ENCODE measurements at places on chromosomes 1 and 21.

DNA sequence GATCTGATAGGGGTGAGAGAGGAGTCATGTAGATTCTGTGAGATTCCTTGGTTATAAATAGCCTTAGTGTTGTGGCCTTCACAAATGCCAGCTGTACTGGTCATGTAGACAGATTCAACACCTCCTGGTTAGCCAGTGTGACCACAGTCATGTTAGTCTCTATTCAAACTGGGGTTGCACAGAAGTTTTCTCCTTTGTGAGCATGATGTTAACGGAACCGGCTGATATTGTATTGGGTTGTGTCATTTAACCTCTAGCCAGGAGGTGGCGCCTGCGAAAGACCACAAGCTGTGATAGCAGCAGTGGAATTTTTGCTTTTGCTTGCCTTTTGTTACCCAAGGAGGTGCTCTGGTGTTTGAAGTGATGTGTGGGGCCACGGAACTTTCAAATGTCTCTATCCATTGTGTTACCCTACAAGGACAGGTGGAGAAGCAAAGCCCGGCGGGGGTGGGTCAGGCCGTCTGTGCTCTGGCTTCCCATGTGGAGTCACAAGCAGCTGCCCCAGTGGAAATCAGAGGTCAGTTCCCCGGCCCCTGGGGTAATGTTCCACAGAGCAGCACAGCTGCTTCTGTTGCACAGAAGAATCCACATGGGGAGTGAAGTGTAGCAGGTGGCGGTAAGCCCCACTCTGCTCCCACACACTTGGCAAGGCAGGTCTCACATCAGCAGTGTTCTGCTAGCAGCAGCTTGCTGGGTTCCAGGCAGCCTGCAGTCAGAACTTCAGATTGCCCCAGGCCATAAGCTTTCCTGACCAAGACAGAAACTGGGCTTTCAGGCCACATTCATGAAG, 112.6 kb downstream of the ADAMTS1 start:
- DNase-seq: no peak

GRCh38 chr1:27517301-27517700, 27.3 kb upstream of the WASF2 start:
- no peak for DNase-seq

- DNase-seq: no peak
These were observed 77.1 kb downstream of the CLSTN1 start for GRCh38 chr1:9746651-9747050.

GRCh38 chr1:49307457-49307856, 530.8 kb upstream of the BEND5 start:
- DNase-seq: no peak

GRCh38 chr1:55990007-55990406, 589.4 kb downstream of the PLPP3 start:
- no peak for DNase-seq

DNA sequence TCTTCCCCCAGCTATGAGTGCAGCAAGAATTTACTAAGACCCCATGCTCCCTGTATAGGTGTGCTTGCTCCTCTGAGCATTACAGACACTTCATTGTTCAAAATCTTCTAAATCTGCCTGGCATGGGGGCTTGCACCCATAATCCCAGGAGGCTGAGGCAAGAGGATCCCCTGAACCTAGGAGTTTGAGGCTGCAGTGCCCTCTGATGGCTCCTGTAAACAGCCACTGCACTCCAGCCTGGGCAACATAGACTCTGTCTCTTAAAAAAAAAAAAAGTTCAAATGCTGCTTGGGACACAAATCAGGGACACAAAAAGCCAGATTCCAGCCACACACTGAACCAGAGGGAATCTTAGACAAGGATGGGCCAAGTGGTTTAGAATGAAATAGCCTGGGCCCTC, 3.4 kb upstream of the ACOT7 start:
- no peak for DNase-seq

GRCh38 chr1:215004121-215004827, 78.3 kb upstream of the KCNK2 start:
- no peak for DNase-seq

GRCh38 chr1:217770918-217771317, 139.8 kb downstream of the SPATA17 start:
- no peak for DNase-seq

GRCh38 chr1:11948822-11949458, 14.4 kb downstream of the PLOD1 start:
- no peak for DNase-seq

- DNase-seq: no peak
These were observed 7.4 kb downstream of the LDLRAP1 start for GRCh38 chr1:25550683-25551310.

- no peak for DNase-seq
These were observed 164.6 kb upstream of the FGGY start for GRCh38 chr1:59132295-59132694.

DNA sequence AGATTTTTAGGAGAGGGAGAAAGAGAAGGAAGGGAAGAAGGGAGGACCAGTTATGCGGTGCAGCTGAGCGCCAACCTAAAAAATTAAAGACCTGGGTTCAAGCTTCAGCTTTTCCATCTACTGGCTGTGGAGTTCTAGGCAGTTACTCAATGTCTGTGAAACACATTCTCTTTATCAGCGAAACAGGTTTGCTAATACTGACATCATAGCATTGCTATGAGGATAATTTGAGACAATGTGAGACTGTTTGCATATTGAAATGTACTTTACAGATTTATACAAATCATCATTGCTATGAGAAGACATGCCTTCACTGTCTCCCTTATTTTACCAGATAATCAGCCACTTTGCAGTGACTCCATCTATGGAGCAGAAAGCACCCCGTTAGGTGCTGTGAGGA, 222.9 kb upstream of the SGIP1 start:
- DNase-seq: no peak

- no peak for DNase-seq
These were observed 101.3 kb upstream of the USP24 start for GRCh38 chr1:55316502-55316901.

GRCh38 chr1:19612530-19612929, 31.6 kb upstream of the NBL1 start:
- DNase-seq: no peak

DNA sequence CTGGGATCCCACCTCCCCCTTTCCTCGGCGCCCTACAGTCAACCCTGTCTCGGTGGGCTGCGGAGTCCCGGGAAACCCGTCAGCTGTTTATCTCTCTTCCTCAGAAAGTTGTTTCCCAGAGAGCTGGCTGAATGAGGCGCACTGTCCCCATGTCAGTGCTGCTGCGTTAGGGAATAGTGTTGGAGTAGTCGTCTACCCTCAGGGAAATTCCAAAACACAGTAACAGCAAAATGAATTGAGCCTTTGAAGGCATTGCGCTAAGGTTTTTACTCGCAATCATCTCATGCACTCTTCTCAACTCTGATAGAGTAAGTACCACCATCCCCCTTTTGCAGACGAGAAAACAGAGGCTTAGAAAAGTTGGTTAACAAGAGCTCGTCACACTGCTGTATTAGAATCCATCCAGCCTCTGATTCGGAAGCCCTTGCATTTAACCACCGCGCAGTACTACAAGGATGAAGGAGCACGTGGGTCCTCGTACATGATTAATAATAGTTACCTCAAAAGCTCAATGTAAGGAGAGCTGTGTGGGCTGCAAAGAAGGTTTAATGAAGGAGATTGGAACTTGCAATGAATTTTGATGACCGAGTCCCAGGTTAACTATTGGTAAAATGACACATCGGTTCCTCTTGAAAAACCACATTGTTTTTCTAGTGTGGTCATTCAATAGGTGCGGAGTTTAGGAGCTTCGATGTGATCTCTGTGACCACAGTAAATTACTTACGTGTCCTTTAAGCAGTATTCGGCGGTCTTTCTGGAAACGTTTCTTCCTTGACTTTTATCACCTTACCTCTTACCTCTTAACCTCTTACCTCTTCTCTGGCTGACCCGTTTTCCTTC, 788 bp upstream of the EDEM3 start:
- no peak for DNase-seq

DNA sequence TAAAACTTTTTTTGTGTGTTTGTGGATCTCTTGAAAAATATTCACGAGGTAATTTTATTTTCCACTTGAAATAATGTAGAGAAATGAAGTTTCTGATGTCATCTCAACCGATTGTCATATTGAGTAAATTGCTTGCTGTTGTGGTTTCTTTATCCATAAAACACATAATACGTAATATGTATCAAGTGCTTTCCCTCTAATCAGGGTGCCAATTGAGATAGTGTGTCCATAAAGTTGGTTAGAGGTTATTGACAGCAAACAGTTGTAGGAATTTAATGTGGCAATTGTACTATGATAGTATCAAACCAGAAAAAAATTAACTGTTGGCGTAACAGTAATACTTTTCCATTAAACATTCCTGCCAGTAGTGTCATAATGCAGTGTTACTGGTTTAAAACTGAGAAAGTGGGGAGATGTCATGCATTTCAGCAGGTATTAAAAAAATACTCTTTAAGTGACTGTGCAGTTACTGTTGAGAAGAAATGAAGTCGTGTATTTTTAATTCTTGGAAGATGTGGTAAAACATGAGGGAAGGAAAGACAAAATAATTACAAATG, 38.3 kb downstream of the USP25 start:
- DNase-seq: no peak

- DNase-seq: no peak
These were observed 14.3 kb upstream of the S100A11 start for GRCh38 chr1:152050886-152051675.

DNA sequence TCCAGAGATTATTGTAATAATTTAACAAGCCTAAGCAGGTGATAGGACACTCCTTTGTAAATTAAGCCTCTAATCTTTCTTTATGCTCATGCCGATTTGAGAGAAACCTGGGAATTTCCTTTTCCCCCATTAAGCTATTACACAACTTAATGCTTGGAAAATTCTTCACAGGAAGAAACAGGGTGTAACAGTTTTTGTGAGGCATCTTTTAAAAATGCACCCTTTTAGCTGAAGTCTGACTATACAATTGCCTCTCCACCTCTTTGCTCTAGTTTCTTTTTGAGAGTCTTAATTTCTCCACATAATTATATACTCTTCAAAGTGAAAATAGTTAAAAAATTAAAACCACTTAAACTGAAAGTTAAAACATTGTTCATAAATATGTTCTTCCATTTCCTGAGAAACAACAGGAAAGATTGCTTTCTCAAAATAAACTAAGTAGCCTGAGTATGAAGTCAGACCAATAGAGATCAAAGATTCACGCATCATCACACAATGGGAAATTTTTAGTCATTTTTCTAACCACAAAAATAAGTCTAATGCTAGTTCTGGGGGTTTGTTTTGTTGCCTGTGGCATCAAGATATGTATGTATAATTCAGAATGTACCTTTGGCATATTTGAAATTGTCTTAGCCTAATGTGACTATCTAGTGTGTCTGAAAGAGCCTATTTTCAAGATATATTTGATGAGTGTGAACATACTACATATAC, 34.7 kb downstream of the LRRC8D start:
- no peak for DNase-seq

DNA sequence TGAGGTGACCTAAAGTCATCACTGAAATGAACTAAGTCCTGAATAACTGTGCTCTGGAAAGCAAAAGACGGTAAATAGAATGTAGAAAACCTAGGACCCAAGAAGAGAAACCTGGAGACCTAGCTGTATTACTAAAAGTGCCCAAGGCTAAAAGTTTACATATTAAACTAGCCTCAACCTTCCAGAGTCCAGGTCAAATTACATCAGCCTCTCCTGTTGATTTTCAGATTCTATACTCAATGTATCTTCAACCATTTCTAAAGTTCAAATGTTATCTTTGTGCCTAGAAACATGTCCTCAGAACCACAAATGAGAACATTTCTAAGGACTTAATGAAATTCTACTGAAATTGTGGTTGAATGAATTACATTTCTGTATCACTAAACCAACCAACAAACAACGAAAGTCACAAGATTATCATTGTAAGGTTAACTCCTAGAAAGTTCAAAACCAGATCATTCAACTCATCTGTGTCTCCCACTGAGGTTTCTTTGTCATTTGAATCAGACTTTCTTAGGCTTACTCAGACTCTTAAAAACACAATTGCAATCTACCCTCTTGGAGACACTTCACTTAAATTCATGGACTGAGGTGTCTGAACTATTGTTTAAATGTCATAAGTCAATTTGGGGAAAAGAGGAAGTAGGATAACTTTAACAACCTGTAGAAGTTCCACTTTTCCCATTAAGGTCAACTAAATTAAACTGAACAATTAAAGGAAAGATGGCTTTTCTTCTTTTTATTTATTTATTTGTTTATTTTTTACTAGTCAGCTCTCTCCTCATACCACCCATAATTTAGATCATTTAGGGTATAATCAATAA, 207.7 kb downstream of the BARHL2 start:
- DNase-seq: no peak

- DNase-seq: no peak
These were observed 4.6 kb downstream of the SEMA4A start for GRCh38 chr1:156157966-156158365.

GRCh38 chr21:44845418-44846223, 27.8 kb upstream of the SUMO3 start:
- DNase-seq: no peak

- DNase-seq: no peak
These were observed 49.9 kb downstream of the UMODL1 start for GRCh38 chr21:42120903-42121535.

- DNase-seq: no peak
These were observed 79.7 kb downstream of the POFUT2 start for GRCh38 chr21:45207839-45208626.

DNA sequence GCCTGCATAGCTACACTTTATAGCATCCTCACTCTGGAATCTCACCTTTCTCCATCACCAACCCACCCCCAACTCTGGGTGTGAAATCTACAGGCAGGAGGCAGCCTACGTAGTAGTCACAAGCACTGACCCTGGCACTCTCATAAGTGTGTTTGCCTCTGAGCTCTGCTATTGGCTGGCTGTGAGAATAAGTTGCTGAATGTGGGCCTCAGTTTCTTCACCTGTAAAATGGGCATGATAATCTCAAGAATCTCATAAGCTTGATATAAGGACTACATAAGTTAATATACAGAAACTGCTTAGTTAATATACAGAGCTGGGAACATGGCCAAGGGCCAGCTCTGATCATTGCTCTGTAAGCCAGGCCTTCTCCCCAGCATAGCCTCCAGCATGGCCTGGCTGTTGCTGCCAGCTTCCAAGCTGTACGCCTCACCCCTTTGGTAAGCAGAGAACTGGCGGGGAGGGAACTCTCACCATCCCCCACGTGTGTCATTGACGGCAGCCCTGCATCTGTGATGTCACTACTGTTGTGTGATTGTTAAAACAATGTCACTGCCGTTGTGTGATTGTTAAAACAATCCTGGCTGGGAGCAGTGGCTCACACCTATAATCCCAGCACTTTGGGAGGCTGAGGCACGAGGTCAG, 53.3 kb downstream of the SYF2 start:
- DNase-seq: no peak

GRCh38 chr1:35929730-35930592, 944 bp upstream of the AGO3 start:
- DNase-seq: no peak

GRCh38 chr1:46298387-46298786, 5.0 kb downstream of the LRRC41 start:
- no peak for DNase-seq

All from NCI-H1930 (cell line).